ENCODE measurements at places on chromosomes 1 and 21.

DNA sequence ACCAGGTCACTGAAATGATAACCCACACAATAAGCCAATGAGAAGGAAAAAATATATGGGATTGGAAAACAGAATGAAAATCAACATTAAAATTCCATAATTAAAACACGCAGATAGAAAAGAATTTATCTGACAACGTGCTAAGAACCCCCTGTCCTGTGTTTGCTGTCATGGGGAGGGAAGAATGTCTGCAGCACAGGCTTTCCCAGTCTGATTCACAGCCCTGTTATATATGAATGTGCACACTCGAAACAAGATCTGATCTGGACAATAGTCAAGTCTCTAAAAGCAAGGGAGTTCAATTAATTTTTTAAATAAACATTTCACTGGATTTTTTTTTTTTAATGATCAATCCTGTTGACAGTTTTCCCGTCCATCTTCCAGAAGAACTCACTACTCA, 220.0 kb downstream of the RERE start:
- DNase-seq: no peak

DNA sequence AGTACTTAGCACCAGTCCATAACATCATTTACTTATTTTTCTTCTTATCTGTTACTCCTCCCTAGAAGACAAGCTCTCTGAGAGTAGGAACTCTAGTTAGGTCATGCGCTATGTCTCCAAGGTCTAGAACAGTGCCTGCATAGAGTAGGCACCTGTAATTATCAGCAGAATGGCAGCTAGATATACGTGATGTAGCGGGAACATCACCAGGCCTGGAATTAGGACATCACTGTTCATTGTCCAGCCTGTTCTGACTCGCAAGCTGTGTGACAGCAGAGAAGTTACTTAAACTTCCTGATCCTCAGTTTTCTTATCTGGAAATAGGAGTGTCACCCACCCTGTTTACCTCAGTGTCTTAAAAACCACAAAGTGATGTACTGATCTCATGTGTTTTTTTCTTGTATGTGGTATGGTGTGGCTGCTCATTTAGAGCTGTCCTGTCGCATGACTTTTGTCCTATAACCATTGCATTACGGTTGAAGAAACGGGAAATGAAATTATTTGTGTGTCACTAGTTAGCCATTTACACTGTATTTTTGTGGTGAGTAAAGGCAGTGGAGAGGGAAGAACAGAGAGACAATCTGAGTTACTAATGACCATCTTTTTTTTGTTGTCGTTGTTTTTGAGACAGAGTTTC, 37.1 kb upstream of the EXO1 start:
- DNase-seq: no peak

DNA sequence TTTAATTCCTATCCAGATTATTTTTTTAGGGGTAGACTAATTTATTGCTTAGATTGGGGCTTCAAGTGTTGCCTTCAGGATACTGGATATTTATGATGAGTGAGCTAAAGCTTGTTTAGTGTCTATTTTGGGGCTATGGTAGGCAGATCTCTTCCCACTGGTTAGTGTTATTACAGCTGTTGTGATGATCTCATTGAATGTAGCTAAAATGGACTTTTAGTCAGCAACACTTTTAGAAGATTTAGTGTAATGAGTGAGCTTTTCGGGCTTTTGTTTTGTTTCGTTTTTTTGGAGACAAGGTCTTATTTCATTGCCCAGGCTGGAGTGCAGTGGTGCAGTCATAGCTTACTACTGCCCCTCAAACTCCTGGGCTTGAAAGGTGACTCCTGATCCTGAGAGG, 14.2 kb downstream of the THRAP3 start:
- DNase-seq: no peak

DNA sequence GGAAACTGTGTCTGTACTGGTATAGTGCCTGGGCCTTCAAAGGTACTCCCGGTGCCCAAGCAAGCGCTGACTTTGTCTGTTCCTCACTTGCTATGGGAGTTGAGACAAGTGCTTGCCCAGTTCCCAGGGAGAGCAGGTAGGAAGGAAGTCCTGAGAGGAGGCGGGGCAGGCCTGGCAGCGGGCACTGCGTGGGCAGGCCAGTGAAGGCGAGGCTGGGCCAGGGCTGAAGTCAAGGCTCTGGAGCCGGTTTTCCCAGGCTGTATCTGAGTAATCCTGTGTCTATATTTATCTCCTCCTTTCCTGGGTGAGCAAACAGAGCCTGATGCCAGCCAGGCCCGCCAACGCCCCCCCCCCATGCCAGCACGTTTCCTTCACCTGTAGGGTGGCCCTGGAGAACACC, 15.9 kb upstream of the EDN2 start:
- DNase-seq: no peak

- no peak for DNase-seq
Observed at GRCh38 chr1:201140235-201140940, 13.4 kb upstream of the ASCL5 start.

GRCh38 chr1:223772771-223773160, 60.4 kb downstream of the CAPN2 start:
- DNase-seq: no peak

GRCh38 chr1:119007670-119008482, 19.7 kb upstream of the TBX15 start:
- peak; percentile 37 for DNase-seq
